HepG2 (cell line): ENCODE measurements at places on chromosomes 2 and 18. TPM values are rescaled to one million over a fixed set of nuclear protein-coding genes. Genes with fewer than 3 reads are reported as not detected.

GRCh38 chr2:113278742-113279139 lies at the start of gene PAX8:
Gene PAX8, minus strand, starts transcription at chr2:113278921. Its CDS starts 527 bp downstream, at chr2:113278394.
- DNase-seq, result no peak
- peaks cover 45% of the 10 kb centered on the region for H3K4me1 ChIP-seq
- no peaks in the 10 kb centered on the region for H3K36me3 ChIP-seq

GRCh38 chr18:61791031-61791430 lies 101.8 kb downstream of the RNF152 start:
- H3K4me3 ChIP-seq, result no peak overlapping the region
- no peak overlapping the region for H3K27ac ChIP-seq
- DNase-seq, result no peak
- no peaks in the 10 kb centered on the region; the same call in 1 of the 2 replicates for H3K27me3 ChIP-seq
- H3K4me1 ChIP-seq, result no peaks in the 10 kb centered on the region

DNA sequence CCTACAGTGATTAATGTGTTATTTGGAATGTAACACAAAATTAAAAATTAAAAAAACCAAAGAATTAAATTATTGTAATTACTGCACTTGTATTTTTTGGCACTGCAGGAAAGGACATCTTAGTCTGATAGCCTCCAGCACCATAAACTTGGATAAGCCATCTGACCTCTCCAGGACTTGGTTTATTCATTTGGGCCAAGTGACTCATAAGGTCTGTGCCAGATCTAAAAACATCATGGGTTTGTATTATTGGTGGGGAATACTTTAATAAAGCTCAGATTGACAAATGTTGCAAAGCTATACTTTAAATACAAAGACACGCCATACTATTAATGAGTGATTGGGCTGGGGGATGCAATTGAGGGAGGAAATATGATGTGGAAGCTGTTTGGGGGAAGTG lies 225.2 kb downstream of the ZNF521 start:
- H3K4me3 ChIP-seq, result no peak overlapping the region
- H3K27me3 ChIP-seq, result no peaks in the 10 kb centered on the region
- DNase-seq, result no peak
- H3K27ac ChIP-seq, result no peak overlapping the region
- no peaks in the 10 kb centered on the region for H3K4me1 ChIP-seq

DNA sequence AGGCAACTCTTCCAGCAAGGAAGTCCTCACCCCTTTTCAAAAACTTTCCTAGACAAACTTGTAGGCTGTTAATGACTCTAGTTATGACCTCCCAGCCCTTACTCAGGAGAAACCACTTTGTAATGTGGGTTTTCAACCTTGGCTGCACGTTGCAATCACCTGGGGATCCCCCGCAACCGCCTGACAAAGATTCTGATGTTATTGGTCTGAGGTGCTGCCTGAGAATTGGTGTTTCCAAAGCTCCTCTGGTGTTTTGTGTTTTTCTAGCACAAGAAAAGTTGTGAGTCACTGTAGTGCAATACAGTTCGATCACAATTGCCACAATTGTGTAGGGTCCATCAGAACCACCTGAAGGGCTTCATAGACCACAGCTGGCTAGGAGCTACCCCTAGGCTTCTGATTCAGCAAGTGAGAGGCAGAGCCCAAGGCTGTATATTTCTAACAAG lies 121.6 kb downstream of the SP100 start:
- no peaks in the 10 kb centered on the region for H3K36me3 ChIP-seq
- no peaks in the 10 kb centered on the region for H3K27me3 ChIP-seq
- H3K4me1 ChIP-seq, result no peaks in the 10 kb centered on the region
- no peak overlapping the region for H3K4me3 ChIP-seq
- no peak for DNase-seq

GRCh38 chr2:157256626-157257025 lies 879 bp upstream of the GALNT5 start:
- no peaks in the 10 kb centered on the region for H3K36me3 ChIP-seq
- H3K4me3 ChIP-seq, result no peak overlapping the region
- H3K27ac ChIP-seq, result no peak overlapping the region
- peaks cover 5% of the 10 kb centered on the region; the same call in 1 of the 2 replicates for H3K4me1 ChIP-seq

DNA sequence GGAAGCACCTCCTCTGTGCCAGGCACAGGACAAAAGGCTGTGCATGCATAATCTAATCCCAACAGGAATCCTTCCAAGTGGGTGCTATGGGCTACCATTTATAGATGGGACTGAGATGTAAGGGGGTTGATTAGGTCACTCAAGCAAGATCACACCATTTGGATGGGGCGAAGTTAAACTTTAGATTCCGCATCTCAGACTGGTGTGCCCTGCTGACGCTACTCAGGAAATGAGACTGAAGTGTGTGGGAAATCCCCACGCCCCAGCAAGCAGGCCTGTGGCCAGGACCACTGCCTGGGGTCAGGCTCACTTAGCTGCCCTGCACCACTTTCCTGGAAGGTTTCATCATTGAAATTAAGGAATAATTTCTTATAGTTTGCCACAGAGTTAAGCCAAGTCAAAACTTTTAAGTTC lies 70.5 kb upstream of the PPP1CB start:
- H3K4me3 ChIP-seq, result no peak overlapping the region
- no peak for DNase-seq
- no peak overlapping the region for H3K27ac ChIP-seq
- no peaks in the 10 kb centered on the region for H3K36me3 ChIP-seq

GRCh38 chr2:102276549-102277201 lies 34.7 kb upstream of the IL1RL1 start:
- H3K27me3 ChIP-seq, result peaks cover 14% of the 10 kb centered on the region; the same call in 2 of the 3 replicates
- no peak for DNase-seq
- H3K36me3 ChIP-seq, result no peaks in the 10 kb centered on the region
- H3K4me3 ChIP-seq, result no peak overlapping the region
- no peaks in the 10 kb centered on the region for H3K4me1 ChIP-seq

DNA sequence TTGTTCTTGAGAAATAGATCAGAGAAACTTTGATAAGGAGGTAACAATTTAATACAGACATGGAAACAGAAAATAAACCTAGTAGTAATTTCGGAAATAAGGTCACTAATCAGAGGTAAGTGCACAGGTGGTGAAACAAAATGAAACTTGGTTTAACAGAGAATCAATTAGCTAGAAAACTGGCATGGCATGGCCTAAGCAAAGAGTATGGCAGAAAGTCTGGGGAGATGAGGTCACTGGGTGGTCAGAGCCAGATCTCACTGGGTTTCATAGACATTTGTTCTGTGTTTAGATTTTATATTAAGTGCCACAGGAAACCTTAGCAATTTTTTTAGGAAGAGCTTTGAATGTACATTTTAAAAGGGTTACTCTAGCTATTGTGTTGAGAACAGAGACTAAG lies 1216.0 kb upstream of the PIK3C3 start:
- H3K27me3 ChIP-seq, result no peaks in the 10 kb centered on the region
- H3K27ac ChIP-seq, result no peak overlapping the region
- H3K4me1 ChIP-seq, result no peaks in the 10 kb centered on the region
- no peak overlapping the region for H3K4me3 ChIP-seq

GRCh38 chr2:209563453-209563852 lies 139.6 kb downstream of the MAP2 start:
- H3K27ac ChIP-seq, result no peak overlapping the region
- no peak overlapping the region for H3K4me3 ChIP-seq
- peaks cover 11% of the 10 kb centered on the region; the same call in 1 of the 2 replicates for H3K4me1 ChIP-seq
- no peaks in the 10 kb centered on the region for H3K36me3 ChIP-seq

GRCh38 chr18:59085126-59085794 lies 54.4 kb upstream of the SEC11C start:
- H3K36me3 ChIP-seq, result no peaks in the 10 kb centered on the region
- H3K27ac ChIP-seq, result no peak overlapping the region
- H3K27me3 ChIP-seq, result no peaks in the 10 kb centered on the region; the same call in 1 of the 2 replicates
- no peaks in the 10 kb centered on the region for H3K4me1 ChIP-seq
- H3K4me3 ChIP-seq, result no peak overlapping the region
- no peak for DNase-seq

DNA sequence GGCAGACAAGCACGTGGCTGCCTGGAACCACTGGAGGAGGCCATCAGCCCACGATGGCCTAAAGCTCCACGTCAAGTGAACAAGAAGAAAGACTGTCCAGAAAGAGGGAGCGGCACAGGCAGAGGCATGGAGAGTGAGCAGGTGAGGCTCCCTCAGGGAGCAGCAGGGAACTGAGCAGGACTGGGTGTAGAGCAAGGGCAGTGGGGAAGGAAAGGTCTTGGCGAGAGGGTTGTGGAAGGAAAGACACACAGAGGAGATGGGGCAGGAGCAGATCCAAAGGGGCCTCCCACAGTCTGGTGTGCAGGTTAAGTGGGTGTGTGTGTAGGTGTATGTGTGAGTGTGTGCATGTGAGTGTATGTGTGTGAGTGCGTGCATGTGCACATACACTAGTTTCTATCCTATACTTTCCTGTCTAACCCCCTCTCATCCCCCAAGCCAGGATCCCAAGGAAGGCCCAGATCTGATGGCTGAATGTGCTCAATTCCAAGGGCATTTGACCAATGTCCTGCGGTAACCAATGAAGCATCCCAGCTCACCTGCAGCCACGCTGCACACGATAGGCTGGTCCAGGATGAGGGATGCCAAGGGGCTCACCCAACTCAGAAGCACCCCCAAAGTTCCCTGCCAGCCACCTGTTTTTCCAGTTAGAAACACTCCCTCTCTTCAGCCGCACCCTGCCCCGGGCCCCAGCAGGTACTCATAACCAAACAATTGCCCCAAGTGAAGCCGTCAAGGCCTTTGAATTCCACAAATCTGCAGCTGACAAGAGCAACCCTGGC lies 262.5 kb upstream of the RAB6C start:
- no peak overlapping the region for H3K4me3 ChIP-seq
- H3K27me3 ChIP-seq, result peaks cover 38% of the 10 kb centered on the region; the same call in 2 of the 3 replicates
- H3K27ac ChIP-seq, result no peak overlapping the region
- no peak for DNase-seq
- H3K4me1 ChIP-seq, result no peaks in the 10 kb centered on the region

GRCh38 chr2:73268830-73269685 lies 15.2 kb downstream of the FBXO41 start:
- DNase-seq, result no peak
- H3K36me3 ChIP-seq, result peaks cover 3% of the 10 kb centered on the region
- no peaks in the 10 kb centered on the region for H3K27me3 ChIP-seq

DNA sequence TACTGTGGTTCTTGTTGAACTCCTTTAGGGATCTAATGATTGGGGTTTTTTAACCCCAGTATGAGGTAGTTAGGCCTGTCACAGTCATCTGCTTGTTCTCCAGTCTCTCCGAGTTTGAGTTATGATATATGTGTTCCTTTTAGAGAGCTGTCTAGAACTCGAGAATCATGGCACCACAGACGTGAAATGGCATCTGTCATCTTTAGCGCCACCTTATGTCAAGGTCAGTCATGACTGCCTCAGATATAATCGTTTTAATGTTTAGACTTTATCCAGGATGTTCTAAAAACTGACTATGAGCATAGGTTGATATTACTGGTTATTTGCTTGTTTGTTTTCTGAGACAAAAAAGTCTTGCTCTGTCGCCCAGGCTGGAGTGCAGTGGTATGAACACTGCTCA lies 112.2 kb downstream of the CEP192 start:
- no peak for DNase-seq
- no peak overlapping the region for H3K4me3 ChIP-seq
- H3K27ac ChIP-seq, result no peak overlapping the region
- no peaks in the 10 kb centered on the region for H3K4me1 ChIP-seq

- H3K4me1 ChIP-seq, result no peaks in the 10 kb centered on the region
- no peak overlapping the region for H3K27ac ChIP-seq
- no peak overlapping the region for H3K4me3 ChIP-seq
- H3K27me3 ChIP-seq, result no peaks in the 10 kb centered on the region
- DNase-seq, result no peak
Measured at GRCh38 chr2:46555011-46555410, 75.6 kb downstream of the TMEM247 start.

GRCh38 chr18:32049393-32050171 lies 31.0 kb downstream of the RNF125 start:
- no peak overlapping the region for H3K27ac ChIP-seq
- peaks cover 20% of the 10 kb centered on the region for H3K4me1 ChIP-seq
- no peaks in the 10 kb centered on the region for H3K36me3 ChIP-seq
- no peak for DNase-seq
- no peak overlapping the region for H3K4me3 ChIP-seq
- no peaks in the 10 kb centered on the region for H3K27me3 ChIP-seq

GRCh38 chr2:158583923-158584322 lies 127.2 kb downstream of the PKP4 start:
- no peak overlapping the region for H3K4me3 ChIP-seq
- no peaks in the 10 kb centered on the region for H3K27me3 ChIP-seq
- DNase-seq, result no peak
- H3K4me1 ChIP-seq, result peaks cover 9% of the 10 kb centered on the region

The C2orf81 gene
- total RNA-seq, result 0.13 and 0.15 TPM in 2 replicates

The DNAH6 gene
- not detected in 2 replicates for total RNA-seq

The LINC00305 gene
- not detected in 2 replicates for total RNA-seq

The SRD5A2 gene
- total RNA-seq, result not detected in 2 replicates

The ASTL gene
- not detected in 2 replicates for total RNA-seq

The IL37 gene
- total RNA-seq, result not detected in 2 replicates
